Femur (tissue), 1 donor: ENCODE measurements at places on chromosomes 16 and 17.

- no peak for DNase-seq
These were observed 5.4 kb upstream of the PABPN1L start for GRCh38 chr16:88871730-88872416.

DNA sequence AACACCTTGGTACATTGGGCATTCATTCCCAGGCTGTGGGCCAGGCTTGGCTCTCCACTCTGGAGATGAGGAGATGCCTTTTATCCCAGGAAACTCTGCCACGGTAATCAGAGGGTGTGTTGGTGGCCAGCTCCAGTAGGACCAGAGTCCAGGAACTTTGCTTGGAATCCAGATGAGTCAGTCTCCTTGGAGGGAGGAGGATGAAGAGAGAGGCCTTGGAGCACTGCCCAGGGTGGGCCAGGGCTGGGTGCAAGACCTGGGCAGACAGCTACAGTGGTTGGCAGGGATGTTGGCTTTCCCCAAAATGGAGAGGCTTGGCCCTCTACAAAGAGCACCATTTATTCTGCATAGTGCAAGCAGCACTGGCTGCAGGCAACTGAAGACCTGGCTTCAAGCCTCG, 209.0 kb downstream of the RGS9 start:
- no peak for DNase-seq

GRCh38 chr16:19085679-19086200, 18.3 kb downstream of the COQ7 start:
- DNase-seq, result peak; percentile 35

DNA sequence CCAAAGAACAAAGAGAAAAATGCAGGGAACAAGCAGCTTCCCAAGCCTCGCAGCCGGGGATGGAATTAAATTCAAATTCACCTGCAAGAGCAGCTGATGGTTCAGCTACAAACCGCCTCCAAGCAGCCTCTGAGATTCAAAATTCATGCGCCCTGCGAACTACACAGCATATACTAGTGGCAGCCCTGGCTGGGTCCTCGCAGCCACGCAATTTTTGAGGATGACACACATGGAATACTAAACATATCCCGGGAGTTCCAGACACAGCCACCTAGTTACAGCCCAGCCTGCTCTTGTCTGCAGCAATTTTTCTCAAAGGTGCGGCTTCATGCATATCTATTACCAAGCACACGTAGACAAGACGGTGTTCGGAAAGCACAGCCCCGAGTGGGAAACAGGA, 35.9 kb upstream of the KIFC3 start:
- no peak for DNase-seq

GRCh38 chr16:85390511-85391174, 222.5 kb upstream of the GSE1 start:
- DNase-seq, result peak; percentile 72

- no peak for DNase-seq
These were observed 12.5 kb downstream of the CCDC57 start for GRCh38 chr17:82200135-82200534.
